ENCODE measurements at places on chromosomes 2 and 18.

DNA sequence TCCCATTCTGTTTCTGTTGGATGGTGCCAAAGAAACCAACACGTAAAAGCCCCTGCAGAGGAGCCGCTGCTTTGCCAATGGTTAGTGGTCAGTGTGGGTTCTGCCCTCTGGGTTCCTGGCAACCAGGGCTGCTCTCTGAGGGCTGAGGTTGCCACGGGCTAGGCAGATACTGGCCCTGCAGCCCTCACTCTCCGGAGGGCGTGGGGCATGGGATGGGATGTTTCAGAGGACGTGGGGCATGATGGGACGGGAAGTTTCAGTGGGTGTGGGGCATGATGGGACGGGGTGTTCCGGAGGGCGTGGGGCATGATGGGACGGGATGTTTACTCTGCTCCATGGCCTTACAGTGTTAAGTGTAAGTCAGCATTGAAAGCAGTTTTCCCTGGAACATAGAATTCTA, 34.2 kb downstream of the ADI1 start:
- no peak for DNase-seq

DNA sequence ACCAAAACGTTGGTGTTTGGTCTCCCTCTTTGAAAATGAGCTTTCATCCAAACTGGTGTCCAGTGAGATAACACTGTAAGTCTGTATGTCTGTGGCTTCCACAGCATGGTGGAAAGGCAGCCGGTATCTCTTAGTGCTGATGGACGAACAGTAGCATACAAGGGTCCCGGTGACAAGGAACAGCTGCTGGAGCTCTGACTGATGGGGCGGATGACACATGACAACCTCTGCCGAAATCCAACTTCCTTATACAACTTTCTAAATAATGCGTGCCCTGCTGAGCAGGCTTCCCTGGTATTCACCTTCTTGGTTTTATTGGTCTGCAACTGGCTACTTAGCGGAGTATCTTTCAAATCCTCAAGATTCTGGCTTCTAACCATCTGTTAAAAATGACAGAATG, 216.2 kb downstream of the SRBD1 start:
- no peak for DNase-seq

- no peak for DNase-seq
These were observed 22.1 kb upstream of the ANKRD44 start for GRCh38 chr2:197332641-197333040.

DNA sequence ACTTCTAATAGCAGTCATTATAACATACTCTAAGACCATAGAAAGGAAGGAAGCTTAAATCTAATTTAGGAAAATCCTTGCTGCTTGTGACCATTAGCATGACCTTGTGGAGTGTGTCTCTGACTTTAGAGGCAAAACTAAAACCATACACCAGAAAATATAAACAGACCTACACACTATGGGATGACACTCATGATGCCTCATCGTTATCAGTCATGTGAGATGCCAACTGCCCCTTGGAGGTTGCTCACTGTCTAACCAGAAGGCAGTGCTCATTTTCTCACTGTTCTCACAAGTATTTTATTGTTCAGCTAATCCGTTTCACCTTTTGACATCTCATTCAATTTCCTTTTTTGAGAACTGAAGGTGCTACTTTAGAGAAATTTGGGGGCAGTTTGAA, 376.9 kb downstream of the RND3 start:
- DNase-seq: no peak

DNA sequence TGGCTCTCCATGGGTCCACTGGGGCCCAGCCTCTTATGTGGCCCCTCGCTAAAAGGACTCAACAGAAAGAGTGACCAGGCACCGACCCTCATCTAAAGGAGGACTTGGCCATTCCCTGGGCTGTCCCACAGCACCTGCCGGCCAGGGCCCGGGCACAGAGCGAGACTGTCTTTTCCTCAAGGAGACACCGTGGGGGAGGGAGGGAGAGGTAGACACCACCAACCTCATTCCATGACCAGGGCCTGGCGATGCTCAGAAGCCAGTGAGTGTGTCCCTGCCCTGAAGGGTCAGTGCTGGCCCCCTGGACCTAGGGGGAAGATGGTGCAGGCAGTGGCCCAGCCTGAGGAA, 39.8 kb upstream of the ALPP start:
- DNase-seq: no peak

GRCh38 chr2:29786361-29786760, 135.0 kb downstream of the ALK start:
- no peak for DNase-seq

- DNase-seq: no peak
These were observed 3.1 kb upstream of the MSGN1 start for GRCh38 chr2:17813010-17813741.

- DNase-seq: no peak
These were observed 46.2 kb upstream of the NABP1 start for GRCh38 chr2:191631754-191632153.

DNA sequence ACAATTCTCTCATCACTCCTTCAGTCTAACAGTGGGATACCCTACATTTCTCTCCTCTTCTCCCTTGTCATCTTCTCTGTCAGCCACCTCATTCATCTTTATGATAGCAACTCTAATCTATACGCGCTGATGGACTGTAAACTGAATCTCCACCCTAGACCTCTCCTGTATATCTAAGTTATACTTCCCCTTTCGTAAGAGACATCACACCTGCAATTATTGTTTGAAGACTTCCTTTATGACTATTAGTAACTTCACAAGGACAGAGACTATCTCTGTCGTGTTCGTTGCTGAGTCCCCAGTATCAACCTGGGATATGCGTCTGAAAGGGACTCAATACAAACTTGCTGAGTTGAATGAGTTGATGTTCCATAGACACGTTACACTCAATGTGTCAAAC, 263.2 kb downstream of the IRS1 start:
- DNase-seq: no peak

DNA sequence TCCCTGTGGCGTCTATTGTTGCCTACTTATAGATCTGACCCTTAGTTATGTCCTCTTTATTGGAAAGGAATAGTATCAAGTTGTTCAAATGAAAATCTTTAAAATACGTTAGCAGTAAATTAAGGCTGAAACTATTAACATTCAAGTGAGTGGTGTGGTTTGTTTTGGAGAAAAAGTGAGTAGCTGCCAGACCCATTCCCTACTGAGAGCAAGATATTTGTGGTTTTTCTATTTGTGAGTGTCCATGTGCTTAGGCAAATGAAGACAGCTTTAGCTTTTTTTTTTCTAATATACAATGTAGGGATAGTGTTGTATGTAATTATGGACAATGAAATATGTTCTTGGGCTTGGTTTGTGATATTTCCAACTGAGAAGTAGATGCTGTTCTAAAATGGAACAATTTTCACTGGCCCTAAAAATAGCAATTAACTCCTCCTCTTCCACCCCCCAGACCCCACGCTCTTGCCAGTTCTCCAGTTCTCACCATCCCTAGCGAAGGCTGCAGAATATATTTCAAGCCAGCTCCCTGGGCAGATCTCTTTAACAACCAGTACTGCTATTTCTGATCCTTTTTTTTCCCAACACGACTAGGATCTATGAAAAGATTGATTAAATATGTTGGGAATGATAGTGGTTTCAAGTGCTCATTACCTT, 83.1 kb downstream of the CCDC85A start:
- DNase-seq: no peak

GRCh38 chr2:55718165-55719008, 24.7 kb upstream of the PNPT1 start:
- DNase-seq: peak; percentile 40
